AG20443 (cell line): ENCODE measurements at places on chromosomes 7 and 10.

DNA sequence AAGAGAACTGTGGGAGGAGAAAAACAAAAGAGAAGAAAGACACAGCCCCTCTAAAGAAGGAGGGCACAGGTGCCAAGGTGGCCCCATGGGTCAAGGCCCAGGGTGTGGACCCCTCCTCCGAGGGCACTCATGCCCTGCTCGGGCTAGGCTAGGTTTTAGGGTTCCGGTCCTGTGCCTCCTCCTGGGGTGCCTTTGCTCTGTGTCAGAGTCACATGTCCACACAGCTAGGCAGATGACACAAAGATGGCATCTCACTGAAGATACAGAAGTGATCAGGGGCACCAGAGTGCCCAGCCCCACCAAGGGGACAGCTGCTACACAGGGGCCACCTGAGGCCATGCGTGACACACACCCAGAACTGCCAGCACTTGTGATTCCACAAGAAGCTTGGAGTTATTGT lies 116.4 kb upstream of the PPIF start:
- no peak for DNase-seq

- no peak for DNase-seq
Observed at GRCh38 chr7:94450044-94450697, 55.5 kb downstream of the COL1A2 start.

GRCh38 chr10:78437998-78438906 lies 404.6 kb downstream of the RPS24 start:
- DNase-seq = no peak

DNA sequence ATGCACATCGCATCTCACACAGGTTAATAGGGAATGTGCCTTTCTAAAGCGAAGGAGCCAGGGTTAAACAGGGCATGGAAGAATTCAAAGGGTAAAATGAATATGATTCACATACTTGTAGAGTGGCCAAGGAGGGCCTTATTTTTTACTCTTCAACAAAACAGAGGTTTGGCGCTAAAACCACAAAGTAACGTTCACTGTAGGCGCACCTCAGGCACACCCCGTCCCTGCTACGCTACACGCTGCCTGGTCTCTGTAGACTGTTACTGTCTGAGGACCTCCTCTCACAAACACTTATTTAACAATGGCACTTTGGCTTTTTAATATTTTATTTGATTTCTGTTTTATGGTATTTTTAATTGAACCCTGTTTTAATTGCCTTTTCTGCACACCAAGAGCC lies 462.1 kb upstream of the GALNT17 start:
- DNase-seq = no peak

GRCh38 chr10:77159538-77160110 lies 478.0 kb downstream of the KCNMA1 start:
- DNase-seq = no peak
